ENCODE measurements at places on chromosomes 1 and 21.

DNA sequence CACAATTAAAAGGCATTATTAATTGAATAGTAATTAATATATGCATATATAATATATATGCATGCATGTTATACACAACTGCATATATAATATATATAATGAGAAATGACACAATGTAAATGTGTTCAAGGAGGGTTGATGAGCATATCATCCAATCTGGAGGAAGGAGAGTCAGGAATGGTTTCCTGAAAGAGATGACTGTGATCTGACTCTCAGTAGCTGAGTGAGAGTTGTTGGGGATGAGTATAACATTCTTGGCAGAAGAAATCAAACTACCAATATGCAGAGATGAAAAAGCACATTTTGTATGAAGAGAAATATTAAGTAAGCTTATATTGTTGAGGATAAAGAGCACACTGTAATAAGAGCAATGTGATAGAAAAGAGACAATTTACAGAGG, 37.3 kb downstream of the F13B start:
- no peak for DNase-seq

GRCh38 chr1:7651203-7651602, 119.9 kb upstream of the VAMP3 start:
- DNase-seq = no peak

GRCh38 chr1:50981741-50982140, 11.7 kb downstream of the CDKN2C start:
- DNase-seq = no peak

DNA sequence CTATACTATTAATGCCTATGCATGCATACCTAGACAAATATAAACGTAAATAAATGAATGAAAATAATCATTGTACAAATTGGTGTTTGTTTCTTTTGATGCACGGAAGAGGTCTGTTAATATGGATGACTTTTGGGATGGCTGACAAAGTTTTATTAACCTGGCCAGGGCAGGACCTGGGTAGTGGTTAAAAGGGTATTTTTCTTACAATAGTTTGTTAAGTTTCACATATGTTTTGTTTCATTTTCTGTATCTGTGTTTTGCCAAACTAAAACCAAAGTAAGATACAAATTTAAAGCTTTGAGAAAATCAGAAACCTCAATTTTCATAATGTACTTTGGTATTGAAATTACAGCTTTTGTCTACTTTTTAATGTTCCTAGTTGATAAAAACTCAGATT, 222.7 kb upstream of the OLFM3 start:
- DNase-seq = no peak

- no peak for DNase-seq
Measured at GRCh38 chr1:119771770-119772169, 3.1 kb upstream of the HMGCS2 start.

- DNase-seq = no peak
Measured at GRCh38 chr21:33587792-33588484, 546 bp downstream of the DONSON start.

- no peak for DNase-seq
Measured at GRCh38 chr1:98049370-98050135, 128.7 kb upstream of the DPYD start.

GRCh38 chr1:38183096-38183495, 136.5 kb upstream of the POU3F1 start:
- DNase-seq = no peak

DNA sequence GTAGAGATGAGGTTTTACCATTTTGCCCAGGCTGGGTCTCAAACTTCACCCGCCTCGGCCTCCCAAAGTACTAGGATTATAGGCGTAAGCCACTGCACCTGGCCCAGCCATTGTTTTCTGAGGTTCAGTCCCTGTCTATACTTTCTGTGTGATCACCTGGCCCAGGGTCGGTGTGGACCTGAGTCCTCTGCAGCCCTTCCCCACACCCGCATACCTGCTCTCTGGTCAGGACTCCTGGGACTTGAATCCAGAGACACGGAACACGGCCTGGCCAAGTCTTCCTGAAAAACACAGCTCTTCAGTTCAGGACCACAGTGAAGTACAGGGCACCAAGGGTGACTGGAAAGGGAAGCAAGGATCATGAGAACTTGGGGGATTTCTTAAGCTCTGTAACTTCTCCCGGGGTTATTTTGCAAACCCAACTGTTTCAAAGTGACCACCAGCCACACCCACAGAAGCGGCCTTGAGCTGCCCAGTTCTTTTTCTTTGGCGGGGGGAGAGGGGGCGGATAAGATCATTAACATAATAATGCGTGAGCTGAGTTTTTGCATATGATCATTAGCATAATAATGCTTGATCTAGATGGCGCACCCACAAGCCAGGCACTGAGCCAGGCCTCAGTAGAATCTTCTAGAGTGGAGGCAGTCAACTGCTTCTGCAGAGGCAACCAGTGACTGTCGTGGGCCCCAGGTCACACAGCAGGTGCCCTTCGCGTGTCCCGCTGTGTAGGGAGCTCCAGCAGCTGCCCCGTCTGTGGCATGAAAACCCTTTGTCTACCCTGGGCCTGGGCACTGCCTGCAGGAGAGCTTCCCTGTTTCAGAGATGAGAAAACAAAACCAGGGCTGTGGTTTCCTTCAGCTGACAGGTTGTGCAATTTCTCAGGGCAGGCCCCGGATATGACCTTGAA, 1.7 kb upstream of the NADK start:
- no peak for DNase-seq

DNA sequence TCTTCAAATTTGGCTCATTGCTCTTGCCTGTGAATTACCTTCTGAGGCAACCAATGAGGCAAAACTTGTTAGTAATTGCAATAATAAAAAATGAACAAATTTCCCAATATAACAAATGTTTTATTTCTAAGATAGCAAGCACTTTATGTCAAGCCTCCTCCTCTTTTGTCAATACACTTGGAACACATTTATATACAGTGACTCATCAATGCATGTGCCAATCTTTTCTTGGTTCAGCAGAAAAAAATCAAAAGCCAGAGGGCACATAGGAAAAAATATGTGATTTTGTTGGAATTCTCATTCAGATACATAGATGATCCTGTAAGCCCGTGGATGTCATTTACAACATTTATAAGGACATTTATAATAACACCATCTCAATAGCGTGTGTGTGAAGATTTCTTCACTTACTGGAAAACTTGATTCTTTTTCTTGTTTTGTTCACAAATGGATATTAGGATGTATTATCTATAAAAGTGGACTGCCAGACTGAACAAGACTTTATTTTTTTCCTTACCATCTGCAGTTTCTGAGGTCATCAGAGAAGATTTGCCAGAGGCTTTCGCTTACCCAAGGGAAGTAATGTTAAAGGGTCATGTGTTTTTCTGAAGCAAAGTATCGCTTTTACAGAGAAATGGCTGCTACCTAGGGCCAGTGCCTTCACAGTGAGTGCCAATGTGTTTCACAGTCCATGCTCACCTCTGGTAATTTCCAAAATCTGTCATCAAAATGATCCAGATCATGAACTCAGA, 645.7 kb upstream of the PTBP2 start:
- no peak for DNase-seq

GRCh38 chr1:36095760-36096405, 7.2 kb downstream of the ADPRS start:
- no peak for DNase-seq

- no peak for DNase-seq
Measured at GRCh38 chr1:110003747-110004428, 19.3 kb downstream of the AHCYL1 start.

- DNase-seq = no peak
Measured at GRCh38 chr21:32211306-32211705, 67.5 kb downstream of the MIS18A start.

GRCh38 chr1:7011826-7012225, 226.6 kb downstream of the CAMTA1 start:
- peak; percentile 35 for DNase-seq

DNA sequence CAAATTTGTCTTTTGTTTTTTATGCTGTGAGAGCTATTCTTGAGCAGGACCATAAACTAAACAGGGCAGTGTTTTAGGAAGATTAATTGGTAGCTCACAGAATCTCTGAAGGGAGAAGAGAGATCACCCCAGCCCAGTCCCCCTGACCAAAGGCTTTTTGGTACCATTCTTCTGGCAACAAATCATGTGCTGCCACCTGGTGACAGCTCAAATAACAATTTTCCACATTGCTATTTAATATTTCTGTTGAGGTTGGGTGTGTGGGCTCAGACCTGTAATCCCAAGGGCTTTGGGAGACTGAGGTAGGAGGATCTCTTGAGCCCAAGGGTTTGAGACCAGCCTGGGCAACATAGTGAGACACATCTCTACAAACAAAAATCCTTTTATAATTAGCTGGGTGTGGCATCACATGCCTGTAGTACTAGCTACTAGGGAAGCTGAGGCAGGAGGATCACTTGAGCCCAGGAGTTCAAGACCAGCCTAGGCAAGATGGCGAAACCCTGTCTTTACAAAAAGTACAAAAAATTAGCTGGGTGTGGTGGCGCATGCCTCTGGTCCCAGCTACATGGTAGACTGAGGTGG, 2.2 kb upstream of the TESK2 start:
- DNase-seq = no peak
